ENCODE measurements at places on chromosomes 3 and 15.

DNA sequence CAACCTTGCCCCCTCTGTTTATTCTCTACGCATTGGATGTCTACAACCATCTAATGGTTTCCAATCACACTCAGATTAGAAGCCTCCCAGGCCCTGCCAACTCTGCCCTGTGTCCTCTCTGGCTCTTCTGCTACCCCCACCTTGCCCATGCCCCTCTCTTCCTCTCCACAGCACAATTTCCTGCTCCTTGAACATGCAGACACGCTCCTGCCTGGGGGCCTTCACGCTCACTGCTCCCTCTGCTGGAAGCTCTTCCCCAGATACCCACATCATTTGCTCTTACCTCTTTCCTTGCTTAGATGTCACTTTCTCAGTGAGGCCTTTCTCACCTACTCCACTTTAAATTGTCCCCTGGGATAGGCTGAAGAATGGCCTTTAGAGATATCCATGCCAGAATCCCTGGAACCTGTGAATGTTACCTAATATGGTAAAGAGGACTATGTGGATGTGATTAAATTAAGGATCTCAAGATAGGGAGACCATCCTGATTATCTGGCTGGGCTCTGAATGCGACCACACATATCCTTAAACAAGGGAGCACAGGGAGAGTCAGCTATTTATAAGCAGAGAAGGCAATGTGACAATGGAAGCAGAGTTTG, 9.9 kb downstream of the KY start:
- DNase-seq = peak; percentile 33

DNA sequence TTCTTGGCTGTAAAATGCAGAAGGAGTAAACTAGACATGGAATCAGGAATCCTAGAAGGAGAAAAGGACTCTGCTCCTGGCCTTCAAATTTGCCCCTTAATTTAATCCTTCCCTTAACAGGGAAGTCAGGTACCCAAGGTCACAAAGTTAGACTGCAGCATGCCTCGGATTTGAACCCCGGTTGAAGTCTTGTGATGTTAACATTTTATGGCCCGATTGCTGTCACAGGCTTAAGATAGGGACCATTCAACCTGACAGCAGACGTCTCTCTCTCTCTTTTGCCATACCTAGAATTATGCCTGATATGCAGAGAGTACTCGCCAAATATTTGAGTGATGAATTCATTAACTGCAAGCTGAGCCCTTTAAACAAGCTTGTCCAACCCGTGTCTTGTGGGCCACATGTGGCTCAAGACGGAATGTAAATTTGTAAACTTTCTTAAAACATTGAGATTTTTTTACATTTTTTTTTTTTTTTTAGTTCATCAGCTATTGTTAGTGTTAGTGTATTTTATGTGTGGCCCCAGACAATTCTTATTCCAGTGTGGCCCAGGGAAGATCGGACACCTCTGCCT, 217.2 kb downstream of the THSD4 start:
- no peak for DNase-seq

- no peak for DNase-seq
Measured at GRCh38 chr3:123750209-123750608, 133.9 kb downstream of the MYLK start.

DNA sequence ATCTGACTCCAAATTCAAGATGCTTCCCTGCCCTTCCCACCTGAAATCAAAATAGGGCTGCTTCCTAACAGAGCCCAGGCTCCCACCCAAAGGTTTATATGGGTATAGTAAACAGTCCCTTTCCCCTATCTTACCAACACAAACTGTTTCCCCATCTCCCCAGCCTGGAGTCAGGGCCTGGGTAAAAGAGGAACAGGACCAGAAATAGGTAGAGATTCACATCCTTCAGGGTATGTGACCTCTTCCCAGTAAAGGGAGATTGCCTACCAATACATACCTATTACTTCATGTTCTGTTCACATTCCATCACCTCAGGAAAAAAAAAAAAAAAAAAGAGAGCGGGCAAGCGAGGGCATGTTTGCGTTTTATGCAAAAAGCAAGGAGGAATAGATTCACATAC, 9.7 kb upstream of the SHF start:
- DNase-seq = no peak

DNA sequence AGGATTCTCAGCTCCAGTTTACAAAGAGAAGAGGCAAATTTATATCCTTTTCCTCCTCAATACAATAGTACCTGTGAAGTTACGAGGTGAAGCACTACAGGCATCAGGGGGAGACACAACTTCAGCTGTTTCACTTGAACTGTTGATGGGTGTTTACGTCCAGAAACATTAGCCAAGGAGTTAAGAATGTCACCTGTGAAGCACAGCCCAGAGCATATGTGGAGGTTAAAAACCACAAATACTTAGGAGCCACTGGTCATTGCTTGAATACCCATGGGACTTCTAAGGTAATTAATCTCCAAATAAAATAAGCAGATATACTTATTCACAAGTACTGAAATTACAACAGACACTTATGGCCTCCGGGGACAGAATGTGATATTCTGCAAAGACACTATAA, 246.5 kb downstream of the ULK4 start:
- no peak for DNase-seq

GRCh38 chr3:46094506-46094905, 67.2 kb upstream of the XCR1 start:
- DNase-seq = no peak

DNA sequence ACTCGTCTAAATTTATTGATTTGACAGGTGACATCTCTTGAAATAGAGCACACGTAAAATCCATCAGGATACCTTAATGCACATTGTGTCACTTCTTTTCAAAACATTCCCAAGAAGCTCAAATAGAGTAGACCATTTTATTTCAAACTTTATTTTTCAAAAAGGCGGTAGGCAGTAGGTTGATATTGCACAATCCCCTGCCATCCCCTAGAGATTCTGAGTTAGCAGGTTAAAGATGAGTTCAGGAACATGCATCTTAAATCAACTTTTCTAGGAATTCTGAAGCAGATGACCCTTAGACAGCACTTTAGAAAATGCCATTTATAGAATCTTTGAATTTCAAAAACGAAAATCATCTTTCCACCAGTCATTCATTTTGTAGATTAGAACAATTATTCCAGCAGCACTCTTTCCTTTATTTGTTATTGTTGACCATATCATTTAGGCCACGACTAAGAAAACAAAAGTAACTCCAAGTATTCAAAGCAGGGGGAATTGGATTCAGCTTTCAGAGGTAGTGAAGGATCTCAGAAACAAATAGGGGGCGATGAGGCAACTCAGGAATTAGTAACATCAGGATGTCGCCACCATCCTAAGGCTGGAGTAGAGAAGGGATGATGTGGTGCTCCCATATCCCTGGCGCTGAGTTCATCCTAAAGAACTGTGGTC, 198.2 kb upstream of the MCTP2 start:
- no peak for DNase-seq

GRCh38 chr3:45480218-45480617, 91.8 kb downstream of the LARS2 start:
- DNase-seq = peak; percentile 41

- no peak for DNase-seq
Measured at GRCh38 chr3:38119248-38119544, 17.7 kb downstream of the ACAA1 start.

DNA sequence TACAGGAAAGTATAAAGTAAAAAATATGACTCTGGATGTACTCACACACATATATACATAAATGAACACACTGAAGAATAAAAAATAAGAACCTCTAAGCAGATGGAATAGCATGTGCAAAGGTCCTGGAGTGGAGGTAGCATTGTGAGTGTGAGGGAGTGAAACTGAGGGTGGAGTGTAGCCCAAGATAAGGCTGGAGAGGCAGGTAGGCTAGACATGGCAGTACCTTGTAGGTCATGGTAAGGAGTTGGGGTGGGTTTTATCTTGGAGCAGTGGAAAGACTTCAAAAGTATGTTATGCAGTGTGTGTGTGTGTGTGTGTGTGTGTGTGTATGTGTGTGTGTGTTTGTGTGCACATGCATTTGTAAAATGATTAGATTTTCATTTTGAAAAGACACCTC, 49.5 kb downstream of the TLNRD1 start:
- no peak for DNase-seq

DNA sequence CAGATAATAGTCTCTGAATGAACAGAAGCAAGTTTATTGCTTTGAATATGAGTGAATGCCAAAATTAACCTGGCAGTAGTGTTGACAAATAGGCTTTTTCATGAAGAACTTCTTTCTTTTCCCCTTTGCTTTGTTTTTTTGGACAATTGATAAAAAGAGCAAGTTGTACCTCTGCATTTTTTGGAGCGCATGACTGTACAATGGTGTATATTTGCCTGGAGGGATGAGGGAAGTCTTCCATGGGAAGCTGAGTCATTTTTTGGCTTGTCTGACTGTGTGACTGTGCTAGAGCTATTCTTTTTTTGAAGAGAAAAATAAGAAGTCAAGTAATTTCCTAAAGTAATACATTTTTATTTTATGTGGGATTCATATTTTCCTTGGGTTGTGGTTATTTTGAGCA, 186.9 kb downstream of the KLHL25 start:
- DNase-seq = peak; percentile 64

GRCh38 chr3:149534671-149535332, 60.3 kb downstream of the TM4SF4 start:
- DNase-seq = no peak

DNA sequence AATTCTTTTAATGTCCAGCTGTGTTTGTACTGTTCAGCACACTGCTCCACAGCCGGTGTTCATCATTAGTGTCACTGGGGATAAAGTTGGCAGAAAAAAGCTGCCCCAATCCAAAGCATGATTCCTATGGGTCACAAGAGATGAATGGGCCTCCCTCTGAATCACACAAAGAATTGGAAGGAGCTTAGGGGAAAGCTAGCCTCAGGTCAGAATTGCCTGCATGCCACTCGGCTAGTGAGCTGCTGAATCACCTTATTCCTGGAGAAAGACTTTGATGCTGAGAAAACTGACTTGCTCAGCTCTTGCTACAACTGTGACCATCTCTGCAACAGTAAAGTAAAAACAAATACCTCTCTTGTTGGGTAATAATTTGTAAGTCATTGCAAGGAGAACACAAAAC, 3.5 kb downstream of the CCK start:
- no peak for DNase-seq

DNA sequence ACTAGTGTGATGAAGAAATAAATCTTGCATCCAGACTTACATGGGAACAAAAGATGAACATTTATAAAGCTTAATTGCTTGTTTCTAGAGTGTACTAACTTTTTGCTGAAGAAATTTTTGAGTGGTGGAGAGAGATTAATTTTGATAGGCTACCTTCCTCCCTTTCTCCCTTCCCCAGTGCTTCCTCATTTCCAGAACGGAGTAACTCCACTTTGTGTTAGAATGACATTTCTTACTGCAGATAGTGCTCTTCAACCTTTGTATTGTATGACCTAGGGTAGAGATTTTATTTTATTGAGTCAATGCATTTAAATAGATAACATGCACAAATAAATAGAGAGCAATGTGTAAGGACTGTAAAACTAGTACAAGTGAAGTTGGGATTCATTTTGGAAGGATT, 1.9 kb downstream of the ATP1B3 start:
- DNase-seq = peak; percentile 23

GRCh38 chr15:58213587-58214338, 75.6 kb downstream of the AQP9 start:
- DNase-seq = peak; percentile 13

- DNase-seq = no peak
Measured at GRCh38 chr15:88433046-88433685, 34.0 kb downstream of the MRPL46 start.

GRCh38 chr3:46124216-46125177, 83.6 kb downstream of the CCR1 start:
- no peak for DNase-seq

DNA sequence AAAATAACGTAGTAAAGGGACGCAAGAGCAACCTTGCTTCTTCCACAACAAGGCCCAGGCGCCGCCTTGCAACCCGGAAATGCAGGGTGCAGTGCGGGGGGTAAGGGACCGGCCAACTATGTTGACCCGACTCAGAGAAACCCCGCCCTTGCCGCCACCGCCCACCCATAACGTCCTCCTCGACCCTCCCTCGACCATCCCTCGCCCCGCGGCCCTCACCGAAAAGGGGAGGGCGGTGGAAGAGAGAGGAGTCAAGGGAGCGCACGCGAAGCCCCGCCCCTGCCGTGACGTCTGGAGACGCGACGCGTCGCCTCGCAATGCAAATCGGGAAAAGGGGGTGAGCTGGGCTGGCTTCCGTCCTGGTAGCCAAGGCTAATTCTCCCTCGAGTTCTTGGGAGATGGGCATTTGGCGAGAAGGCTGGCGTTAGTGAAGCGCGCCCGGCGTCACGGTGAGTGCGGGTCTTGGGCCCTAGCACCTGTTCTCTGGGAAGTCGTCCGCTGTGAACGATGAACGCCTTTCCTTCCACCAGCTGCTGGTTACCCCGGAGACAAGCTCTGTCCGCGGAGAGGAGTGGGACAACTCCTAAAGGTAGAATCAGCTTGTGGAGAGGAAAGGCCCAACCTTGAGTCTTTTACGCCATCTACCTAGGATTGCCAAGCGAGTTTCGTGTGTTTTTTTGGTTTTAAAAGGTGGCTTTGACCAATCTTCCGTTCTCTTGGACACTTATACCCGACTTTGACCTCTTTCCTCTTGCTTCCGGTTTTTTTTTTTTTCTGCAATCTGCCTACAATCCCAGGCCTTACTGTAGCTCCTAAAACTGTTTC, at the start of gene USP8:
Gene USP8 (plus strand): TSS at position 340 of the 825 bp plus-strand sequence. CDS start 14,669 bp downstream, outside the sequence.
- DNase-seq = peak; percentile 98

- no peak for DNase-seq
Measured at GRCh38 chr3:13235897-13236296, 162.7 kb upstream of the IQSEC1 start.

DNA sequence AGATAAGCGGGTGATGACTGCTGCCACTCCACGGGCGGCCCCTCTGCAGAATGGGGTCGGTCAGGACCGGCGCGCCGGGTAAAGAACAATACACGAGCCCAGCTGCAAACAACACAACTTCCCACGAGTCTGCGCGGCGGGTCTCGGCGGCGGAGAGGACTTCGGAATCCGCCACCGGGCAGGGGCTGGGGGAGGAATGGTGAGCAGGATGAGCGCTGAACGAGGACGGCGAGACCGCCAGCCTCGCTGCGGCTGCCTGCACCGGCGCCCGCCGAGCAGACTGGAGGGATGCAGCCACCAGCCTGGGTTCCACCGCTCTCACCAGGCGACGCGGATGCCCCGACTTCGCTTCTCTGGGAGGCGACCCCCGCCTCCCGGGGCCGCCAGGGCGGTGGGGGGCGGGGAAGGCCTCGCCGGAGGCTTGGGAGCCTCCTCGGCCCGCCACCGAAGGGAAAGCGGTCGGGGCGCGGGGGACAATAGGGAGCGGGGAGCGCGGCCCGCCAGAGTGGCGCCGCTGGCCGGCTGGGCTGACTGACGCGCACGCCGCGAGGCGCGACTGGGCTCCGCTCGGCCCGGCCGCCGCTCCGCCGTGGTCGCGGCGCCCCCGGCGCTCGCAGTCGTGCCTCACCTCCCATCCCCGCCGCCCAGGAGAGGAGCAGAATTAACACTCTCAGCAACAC, 515 bp downstream of the ADAM10 start:
- DNase-seq = peak; percentile 43

DNA sequence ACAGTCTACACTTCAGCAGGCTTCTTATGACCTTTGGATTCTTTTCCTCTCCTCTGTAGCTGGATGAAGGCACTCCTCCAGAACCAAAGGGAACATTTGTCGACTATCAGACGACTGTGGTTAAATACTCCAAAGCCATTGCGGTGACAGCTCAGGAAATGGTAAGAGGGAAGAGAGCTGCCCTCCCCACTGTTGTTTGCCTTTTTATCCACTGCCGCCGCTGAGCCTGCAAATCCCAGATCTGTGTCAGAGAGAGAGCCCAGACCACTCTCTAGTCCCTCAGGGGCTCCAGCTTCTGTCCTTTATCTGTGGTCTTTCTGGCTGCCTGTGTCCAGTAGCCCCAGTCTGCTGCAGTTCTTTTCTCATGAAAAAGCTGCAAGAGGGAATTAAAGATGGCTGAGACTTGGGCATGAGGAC, 261.5 kb upstream of the TPM1 start:
- DNase-seq = no peak
